AG04450 (cell line): ENCODE measurements at places on chromosomes 16 and 17. TPM values are rescaled to one million over a fixed set of nuclear protein-coding genes. Genes with fewer than 3 reads are reported as not detected.
A peak's percentile ranks its signal among the peaks of the same experiment; 100 is the strongest.

DNA sequence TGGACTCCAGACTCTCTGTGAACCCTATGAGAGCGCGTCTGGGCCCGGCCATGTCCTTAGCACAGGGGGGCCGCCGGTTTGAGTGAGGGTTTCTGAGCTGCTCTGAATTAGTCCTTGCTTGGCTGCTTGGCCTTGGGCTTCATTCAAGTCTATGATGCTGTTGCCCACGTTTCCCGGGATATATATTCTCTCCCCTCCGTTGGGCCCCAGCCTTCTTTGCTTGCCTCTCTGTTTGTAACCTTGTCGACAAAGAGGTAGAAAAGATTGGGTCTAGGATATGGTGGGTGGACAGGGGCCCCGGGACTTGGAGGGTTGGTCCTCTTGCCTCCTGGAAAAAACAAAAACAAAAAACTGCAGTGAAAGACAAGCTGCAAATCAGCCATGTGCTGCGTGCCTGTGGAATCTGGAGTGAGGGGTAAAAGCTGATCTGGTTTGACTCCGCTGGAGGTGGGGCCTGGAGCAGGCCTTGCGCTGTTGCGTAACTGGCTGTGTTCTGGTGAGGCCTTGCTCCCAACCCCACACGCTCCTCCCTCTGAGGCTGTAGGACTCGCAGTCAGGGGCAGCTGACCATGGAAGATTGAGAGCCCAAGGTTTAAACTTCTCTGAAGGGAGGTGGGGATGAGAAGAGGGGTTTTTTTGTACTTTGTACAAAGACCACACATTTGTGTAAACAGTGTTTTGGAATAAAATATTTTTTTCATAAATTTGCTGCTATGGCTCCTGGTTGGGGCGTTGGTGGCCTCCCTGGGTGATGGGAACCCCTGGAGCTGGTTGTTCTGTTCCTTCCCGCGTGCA lies 23.1 kb downstream of the STAT5A start:
- peak; percentile 86 for DNase-seq

DNA sequence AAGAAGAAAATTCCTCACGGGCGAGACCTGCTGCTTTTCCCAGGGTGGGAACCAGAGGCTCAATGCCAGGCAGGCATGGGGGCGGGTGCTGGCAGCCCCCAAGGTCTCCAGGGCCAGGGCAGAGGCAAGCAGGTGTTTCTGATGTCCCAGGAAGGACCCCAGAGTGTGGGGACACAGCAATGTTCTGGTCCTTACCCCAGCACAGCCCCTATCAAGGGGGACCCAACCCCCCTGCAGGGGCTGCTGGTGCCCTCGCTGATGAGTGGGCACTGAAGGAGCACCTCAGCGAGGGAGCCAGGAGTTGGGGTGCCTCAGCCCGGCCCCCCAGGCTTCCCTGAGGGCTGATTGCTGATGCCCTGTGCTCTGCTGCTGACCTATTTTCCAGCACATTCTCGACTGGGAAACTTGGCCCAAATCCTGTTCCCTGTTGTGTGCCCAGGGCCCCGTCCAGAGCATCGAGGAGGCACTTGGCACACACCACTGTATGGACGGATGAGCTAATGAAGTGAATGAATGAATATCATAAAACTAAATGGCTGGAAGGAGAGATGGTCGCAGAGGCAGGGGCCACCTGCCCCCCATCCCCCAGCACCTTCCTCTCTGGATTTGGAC lies 2.8 kb downstream of the DBNDD1 start:
- DNase-seq, result no peak

- DNase-seq, result no peak
These were observed 3.8 kb downstream of the MRPL12 start for GRCh38 chr17:81706757-81707624.

DNA sequence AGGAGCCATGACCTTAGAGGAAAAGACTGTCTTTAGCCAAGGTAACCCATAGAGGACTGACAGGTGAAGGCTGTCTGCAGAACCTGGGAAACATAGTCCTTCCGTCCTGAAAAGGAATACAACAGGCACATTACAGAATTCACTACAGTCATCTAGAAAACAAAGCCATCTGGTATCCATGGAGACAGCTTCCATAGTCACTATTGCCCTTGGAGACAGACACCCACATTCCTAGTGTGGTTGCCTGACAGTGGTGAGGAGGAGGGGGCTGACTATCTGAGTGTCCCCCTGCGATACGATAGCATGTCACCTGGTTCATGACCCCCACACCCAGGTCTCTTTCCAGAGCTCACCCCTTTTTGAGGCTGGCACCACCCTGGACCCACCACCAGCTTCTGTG lies 254.7 kb downstream of the CDH13 start:
- no peak for DNase-seq

DNA sequence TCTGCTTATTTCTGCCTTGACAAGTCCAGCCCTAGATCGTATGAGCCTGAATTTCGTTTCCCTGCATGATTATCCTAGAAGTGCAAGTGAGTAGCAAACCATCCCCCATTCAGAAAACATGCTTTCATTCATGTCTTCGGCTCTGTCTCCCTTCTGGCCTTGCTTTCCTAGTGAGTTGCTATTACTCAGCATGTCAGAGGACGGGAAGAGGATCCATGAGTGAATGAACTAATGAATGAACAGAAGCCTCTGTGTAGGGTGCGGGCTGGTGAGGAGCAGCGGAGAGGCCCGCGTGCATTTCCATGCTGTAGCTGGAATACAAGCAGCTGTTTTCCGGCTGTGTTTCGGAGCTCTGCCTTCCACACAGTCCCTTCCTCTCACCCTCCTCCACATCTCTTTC lies 155.7 kb upstream of the NOL11 start:
- no peak for DNase-seq

DNA sequence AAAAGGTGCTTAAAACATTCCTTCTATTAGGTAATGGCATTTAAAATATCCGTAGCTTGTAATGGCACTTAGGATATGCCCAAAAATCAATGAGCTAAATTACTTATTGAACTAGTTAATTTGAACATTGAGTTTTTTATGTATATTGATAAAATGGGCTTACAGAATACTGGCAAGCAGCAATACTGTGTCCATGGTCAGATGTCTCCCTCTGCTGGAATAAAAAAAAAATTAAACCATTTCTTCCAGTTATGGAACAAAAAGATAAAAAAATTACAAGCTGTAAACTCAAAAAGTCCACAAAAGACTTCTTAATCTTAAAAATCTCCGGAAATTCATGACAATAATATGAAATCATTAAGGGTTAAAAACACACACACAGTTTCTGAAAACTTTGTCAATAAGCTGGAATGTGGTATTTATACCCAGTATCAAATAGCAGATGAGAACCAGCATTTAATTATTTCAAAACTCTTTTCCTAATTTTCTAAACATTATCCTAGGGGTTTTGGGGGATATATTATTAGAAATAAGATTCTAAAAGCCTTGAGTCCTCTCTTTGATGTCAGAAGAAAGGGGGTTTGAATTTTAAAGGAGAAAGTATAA lies 21.5 kb upstream of the PSMD7 start:
- no peak for DNase-seq

DNA sequence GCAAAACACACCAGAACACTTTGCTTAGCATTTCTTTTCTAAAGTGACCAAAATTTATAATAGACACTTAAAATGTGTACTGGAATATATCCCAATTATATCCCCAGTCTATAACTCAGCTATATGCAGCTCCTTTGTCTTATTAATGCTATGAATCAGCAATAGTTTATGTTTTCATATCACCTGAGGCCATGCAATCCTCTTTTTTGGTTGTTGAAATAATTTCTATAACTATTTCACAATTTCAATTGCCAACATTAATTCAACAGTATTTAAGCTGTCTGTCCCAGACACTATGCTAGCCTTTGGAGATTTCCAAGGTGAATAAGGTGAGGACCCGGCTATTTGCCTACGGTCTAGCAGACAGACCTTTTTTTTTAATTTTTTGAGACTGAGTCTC lies 17.2 kb upstream of the BMERB1 start:
- no peak for DNase-seq

GRCh38 chr17:77174928-77175661 lies 34.3 kb downstream of the SEC14L1 start:
- no peak for DNase-seq

GRCh38 chr17:7242717-7243452 lies 636 bp upstream of the GABARAP start:
- peak; percentile 91 for DNase-seq

- no peak for DNase-seq
These were observed 123.2 kb downstream of the CPPED1 start for GRCh38 chr16:12680531-12680930.

- no peak for DNase-seq
These were observed 366.2 kb upstream of the EEF2KMT start for GRCh38 chr16:5463820-5464219.

The KRTAP4-5 gene
- polyA plus RNA-seq, result not detected in 2 replicates

The RAB11FIP4 gene
- 0.32 and 0.58 TPM in 2 replicates for polyA plus RNA-seq

The MT4 gene
- polyA plus RNA-seq, result not detected in 2 replicates

The P2RX5 gene
- polyA plus RNA-seq, result 4.5 and 6.4 TPM in 2 replicates
